ENCODE measurements at places on chromosomes 4 and X.

GRCh38 chrX:119763181-119763580 lies 4.8 kb downstream of the SOWAHD start:
- DNase-seq, result no peak

DNA sequence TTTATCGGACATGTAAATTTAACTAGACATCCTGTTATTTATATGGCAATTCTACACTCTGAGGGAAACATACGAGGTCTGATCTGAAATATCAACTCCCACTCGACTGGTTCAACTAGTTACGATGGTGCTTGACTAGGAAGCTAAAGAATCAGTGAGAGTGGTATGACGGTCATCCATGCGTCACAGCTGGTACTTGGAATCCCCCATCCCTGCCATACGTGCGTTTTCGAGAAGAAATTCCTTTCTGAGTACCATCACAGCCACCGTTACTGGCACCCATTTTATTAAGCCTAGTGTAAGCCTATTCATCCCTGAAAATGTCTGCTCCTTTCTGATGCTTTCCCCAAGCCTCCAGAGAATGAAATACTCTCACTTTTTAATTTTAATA lies 695 bp upstream of the PIGA start:
- DNase-seq, result peak; percentile 75

GRCh38 chr4:26484032-26484515 lies 6.2 kb downstream of the CCKAR start:
- DNase-seq, result no peak

DNA sequence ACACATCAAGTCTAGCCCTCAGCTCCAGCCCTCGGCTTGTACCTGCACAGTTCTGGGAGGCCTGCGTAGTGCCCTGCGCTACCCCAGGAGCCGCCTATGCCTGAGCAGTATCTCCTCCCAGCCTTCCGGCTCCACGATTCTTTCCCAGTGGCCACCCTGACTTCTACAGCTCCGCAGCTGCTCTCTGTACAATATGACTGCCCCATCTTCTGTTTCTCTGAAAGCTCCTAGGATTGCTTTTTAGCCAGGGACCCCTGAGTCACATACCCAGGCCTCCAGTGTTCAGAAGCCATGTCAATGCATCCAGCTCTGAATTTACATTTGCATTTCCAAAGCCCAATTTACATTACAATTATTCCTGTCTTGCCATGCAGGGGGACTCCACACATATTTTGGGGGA lies 135.5 kb downstream of the PJA1 start:
- DNase-seq, result no peak

GRCh38 chr4:132982151-132982550 lies 166.9 kb upstream of the PCDH10 start:
- no peak for DNase-seq

DNA sequence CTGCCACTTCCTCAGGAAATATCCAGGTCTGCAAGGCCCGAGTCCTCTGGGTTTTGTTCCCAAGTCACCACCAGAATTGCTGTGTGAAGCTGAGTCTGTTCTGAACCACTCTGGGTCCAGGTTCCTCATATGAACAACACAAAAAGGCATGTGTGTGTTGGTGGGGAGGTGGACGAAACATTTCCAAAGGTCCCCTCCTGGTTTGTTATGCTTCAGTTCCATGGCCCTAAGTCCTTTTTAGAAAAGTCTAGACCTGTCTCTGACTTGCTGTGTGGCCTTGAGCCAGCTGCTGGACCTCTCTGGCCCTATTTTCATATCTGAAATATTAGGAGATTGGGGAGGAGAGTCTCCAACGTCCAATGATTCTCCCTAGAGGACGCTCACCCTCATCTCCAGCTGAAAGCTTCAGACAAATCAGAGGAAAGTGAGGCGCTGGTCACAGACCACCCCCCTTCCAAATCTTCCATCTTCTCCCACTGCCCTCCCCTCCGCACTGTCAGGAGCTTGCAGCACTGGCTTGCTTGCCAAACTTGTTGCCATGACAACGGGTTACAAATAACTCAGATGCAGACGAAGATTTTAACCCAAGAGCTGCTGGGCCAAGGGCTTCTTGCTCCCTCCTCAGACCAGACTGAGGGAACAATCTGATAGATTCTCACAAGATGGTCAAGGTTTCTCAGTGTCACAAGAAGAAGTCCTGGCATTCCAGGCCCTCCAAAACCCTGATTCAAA lies 64.5 kb downstream of the SMC1A start:
- no peak for DNase-seq

GRCh38 chrX:150849996-150850720 lies 48.3 kb downstream of the CD99L2 start:
- no peak for DNase-seq

- DNase-seq, result no peak
Observed at GRCh38 chr4:144556636-144557035, 89.3 kb upstream of the HHIP start.

DNA sequence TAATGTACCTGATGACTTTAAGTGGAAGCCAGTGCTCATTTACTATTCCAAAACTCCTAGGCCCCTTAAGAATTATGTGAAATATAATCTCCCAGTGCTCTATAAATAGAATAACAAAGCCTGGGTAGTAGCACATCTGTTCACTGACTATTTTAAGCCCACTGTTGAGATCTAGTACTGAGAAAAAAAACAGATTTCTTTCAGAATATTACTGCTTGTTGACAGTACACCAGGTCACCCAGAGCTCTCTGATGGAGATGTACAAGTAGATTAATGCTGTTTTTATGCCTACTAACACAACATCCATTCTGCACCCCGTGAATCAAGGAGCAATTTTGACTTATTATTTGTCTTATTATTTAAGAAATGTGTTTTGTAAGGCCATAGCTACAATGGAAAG lies 75.7 kb downstream of the FAM47C start:
- no peak for DNase-seq

- no peak for DNase-seq
Observed at GRCh38 chrX:115266300-115266699, 23.2 kb upstream of the LUZP4 start.

DNA sequence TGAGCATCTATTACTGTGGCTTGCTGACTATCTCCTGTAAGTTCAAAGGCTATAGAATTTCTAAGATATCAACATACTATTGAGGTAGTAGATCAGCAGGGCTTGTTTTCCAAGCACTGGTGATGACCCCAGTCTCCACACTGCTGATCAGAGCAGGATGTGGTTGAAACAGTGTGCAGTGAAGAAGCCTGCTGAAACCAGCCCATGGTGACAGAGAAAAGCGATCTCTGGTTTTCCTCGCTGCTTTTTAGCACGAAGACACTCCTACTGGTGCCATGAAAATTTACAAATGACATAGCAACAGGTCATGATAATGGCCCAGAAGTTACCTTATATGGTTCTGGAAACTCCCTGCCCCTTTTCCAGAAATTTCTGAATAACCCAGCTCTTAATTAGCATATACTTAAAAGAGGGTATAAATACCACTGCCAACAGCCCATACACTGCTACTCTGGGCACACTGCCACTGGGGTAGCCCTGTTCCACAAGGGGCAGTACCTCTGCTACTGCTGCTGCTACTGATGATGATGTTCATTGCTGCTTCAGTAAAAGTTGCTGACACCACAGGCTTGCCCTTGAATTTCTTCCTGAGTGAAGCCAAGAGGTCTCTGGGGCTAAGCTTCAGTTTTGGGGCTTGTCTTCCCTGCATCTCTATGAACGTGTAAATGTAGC lies 1689.5 kb upstream of the PCDH10 start:
- DNase-seq, result no peak

DNA sequence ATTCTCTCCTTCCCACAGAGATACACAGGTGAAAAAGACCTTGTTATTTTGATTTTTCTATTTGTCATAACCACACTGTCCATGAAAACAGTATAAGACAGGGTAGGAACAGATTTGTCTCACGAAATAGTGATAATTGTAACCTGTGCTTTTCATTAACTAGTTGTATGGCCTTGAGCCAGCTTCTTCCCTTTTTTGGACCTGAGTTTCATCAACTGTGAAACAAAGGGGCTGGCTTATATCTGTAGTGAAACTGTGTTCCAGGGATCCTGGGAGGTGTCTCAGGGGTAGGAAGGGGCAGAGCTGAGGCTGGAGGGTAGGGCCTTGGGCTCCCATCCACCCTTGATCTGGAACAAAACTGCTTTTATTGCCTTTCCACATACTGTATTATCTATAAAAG lies 50.9 kb downstream of the MED28 start:
- no peak for DNase-seq

DNA sequence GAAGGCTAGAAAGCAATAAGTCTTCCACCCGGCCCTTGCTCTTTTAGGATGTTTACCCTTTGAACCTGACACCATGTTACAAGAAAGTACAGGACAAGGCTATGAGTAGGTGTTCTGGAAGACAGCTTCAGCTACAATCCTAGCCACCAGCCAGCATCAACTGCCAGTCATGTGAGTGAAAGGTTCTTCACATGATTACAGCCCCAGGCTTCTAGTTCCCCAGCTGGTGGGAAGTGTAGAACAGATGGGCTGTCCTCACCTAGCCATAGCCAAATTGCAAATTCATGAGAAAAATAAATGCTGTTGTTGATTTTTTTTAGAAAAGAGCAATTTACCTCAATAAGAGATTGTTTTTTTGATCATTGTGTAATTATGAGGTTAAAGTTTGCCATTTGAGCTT lies 60.8 kb downstream of the GRXCR1 start:
- no peak for DNase-seq
